ENCODE measurements at places on chromosomes 5 and 9.
A peak's percentile ranks its signal among the peaks of the same experiment; 100 is the strongest.

- DNase-seq = no peak
Measured at GRCh38 chr5:131381777-131382176, 117.9 kb downstream of the CDC42SE2 start.

GRCh38 chr9:136372561-136373299 lies 739 bp downstream of the CARD9 start:
- DNase-seq = no peak

- DNase-seq = no peak
Measured at GRCh38 chr9:101478444-101478843, 42.9 kb upstream of the ALDOB start.

DNA sequence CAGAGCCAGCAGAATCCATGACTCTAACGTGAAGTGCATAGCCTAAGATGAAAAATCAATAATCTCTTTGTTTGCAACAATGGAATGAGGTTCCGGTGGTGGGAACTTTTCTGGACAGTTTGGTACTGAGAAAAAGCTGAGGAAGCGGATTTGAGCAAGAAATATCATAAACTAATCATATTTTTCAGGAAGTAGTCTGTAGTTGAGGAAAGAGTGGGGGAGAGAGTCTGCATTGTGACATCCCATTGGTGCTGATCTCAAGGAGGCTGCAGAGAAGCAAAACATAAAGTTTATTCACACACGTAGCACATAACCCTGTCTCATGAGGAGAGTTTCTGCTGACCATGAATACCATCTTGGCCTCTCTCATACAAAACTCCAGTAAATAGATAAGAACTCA lies 15.8 kb upstream of the FCHO2 start:
- no peak for DNase-seq

DNA sequence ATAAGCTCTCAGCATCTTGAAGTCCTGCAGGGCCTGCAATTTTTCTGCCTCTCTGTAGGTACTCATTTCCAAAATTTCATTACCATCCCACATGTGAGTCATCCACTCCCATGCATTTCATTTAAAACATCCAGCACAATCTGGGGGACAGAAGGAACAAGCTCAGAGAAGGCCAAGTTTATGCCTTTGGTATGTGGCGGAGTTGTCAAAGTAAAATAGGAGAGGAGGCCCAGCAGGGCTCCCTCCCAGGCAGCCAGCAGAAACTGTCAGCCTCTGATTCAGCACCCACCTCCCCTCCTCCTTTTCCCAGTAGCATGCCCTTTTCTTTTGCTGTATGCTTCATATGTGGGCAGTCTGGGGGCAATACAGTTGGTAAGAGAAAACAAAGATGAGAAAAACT lies 126.4 kb upstream of the ZNF366 start:
- no peak for DNase-seq

- DNase-seq = peak; percentile 1
Measured at GRCh38 chr5:67338421-67338820, 141.8 kb upstream of the CD180 start.

GRCh38 chr9:70205366-70206020 lies 53.3 kb upstream of the SMC5 start:
- no peak for DNase-seq

DNA sequence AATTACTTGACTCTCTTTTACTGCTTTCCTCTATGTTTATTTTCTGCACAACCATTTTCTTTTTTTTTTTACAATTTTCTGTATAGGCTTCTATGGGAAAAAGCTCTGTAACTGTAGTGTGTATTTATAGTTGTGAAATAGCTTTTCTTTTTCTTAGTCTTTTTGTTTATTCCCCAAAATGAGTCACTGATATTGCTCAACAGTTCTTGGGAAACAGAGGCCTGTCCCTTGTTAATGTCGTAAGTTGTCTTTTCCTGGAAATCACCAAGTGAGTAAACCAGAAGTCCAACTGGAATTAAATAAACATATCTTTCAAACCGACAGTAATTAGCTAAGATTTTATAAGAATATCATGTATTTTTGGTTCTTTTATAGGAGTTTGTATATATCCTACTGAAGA lies 325.1 kb upstream of the PRR16 start:
- no peak for DNase-seq

GRCh38 chr5:74865804-74866595 lies at the start of gene FAM169A:
TSS of gene FAM169A (minus strand) at chr5:74866387. CDS start at chr5:74841676, 24,711 bp downstream.
- peak; percentile 31 for DNase-seq

DNA sequence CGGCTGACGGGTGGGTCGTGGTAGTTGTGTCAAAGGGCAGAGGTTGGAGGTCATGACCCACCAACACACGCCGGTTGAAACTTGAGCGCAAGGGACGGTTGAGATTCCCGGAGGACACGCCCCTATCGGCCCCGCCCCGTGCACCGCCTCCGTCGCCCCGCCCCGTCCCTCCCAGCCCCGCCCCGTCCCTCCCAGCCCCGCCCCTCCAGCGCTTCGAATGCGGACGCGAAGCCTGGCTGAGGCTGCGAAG lies 226 bp upstream of the RANBP17 start:
- DNase-seq = no peak

DNA sequence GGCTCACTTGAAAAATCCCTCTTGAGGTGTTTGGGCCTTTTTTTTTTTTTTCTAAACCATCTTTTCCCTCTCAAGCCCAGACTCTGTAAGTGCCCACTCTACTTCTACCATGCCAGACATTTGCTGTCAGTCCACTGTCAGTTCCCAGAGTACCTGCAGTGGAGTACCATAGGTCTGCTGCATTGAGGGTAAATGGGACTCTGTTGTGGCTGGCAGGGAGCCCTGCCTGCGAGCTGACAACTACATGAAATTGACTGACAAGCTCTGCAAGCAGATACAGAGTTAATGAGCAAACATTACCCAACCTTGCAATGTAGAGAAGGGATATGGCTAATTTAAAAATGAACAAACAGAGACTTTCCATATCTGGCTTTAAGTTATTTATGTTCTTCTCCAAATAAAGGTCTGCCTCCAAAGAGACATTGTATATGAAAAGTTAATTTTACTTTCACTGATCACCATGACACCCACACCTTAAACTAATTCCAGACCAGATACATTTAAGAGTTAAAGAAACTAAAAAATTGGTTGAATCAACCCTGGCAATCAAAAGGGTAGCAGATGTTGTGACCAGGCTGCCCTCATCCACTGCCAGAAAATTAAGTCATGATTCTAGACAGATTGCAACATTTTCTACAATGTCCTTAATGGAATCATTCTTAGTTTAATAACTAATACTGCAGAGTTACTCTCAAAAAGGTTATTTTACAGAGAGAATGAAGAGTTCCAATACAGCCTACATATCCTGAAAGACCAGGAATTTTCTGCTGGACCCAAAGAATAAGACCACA lies 100.4 kb upstream of the PAM start:
- no peak for DNase-seq

- no peak for DNase-seq
Measured at GRCh38 chr9:98807070-98807813, at the start of gene GALNT12. TSS of gene GALNT12 (plus strand) at chr9:98807670. CDS start at chr9:98807699, 29 bp downstream.

- DNase-seq = no peak
Measured at GRCh38 chr9:93177676-93178075, 6.3 kb upstream of the WNK2 start.

DNA sequence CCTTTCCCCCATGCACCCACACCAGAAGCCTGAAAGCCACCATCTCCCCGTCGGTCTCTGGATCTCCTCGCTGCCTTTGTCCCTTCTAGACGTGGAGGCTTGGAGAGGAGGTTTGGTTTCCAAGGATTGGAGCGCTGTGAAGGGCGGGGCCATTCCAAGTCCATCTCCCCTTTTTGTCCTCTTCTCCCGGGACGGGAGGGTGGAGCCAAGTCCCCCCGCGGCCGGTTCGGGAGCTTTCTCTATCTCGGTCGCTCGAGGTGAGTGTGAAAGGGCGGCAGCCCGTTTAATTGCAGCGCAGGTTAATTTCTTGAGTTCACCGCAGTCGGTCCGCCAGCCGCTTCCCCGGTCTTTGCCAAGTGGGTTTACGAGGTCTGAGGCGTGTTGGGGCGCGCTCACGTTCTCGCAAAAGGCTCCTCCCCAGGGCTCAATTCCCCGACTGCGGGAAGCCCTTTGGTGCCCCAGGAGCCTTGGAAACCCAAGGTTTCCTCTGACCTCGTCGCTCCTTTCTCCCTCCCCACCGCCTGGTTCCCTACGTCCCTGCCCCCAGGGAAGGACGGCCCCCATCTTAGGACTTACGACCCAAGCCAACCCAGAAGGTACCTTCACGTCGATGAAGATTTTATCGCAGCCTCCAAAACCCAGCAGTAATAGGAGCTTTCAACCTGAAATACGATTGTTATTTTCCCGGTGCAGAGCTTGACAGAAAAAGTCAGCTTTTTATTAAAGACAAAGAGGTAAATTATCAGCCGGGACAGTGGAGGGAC lies 2.8 kb upstream of the ZNF462 start:
- DNase-seq = peak; percentile 53

- DNase-seq = no peak
Measured at GRCh38 chr9:121302341-121302740, 34.4 kb downstream of the GSN start.

DNA sequence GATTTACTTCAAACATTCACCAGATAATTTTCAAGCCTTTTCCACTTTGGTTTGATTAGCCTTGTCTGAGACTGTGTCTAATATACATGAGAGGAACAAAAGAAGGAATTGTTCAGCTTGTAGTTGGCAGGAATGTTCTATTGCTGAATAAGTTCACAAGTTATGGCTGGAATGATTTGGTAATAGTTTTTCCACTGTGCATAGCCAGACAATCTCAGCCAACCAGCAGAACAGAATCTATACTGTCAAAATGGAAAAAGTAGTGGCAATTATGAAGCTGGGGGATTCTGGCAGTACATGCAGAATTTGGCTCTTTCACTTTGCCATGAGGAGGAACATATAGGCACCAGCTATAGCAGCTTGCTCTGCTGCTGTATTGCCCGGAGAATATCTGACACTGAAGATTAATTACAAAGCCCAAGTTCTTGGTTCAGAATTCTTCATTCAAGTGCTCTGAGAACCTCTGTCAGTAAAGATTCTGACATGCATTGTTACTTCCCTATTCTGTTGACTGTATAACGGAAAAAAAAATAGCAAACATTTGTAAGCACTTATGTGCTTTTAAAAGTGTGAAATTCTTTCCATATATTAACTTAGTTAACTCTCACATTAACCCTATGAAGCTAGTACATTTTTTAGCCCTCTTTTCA lies 150.6 kb downstream of the PRR16 start:
- no peak for DNase-seq

DNA sequence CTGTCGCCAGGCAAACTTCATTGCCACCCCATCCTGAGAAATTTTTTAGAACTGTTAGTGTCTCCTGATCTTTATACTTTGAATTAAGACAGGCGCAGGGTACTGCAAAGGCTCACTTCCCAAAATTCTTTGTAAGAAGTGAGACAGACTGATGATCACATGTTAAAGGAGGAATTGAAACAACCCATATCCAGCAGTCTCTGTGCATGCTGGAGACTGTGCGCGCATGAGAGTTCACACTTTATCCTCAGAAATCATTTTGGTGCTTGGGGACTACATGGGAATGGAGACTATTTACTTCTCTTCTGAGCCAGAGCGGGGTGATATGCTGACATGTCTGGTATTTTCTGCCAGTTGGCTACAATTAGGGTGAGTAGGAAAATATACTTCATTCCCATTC lies 91.2 kb downstream of the ZNF474 start:
- no peak for DNase-seq

DNA sequence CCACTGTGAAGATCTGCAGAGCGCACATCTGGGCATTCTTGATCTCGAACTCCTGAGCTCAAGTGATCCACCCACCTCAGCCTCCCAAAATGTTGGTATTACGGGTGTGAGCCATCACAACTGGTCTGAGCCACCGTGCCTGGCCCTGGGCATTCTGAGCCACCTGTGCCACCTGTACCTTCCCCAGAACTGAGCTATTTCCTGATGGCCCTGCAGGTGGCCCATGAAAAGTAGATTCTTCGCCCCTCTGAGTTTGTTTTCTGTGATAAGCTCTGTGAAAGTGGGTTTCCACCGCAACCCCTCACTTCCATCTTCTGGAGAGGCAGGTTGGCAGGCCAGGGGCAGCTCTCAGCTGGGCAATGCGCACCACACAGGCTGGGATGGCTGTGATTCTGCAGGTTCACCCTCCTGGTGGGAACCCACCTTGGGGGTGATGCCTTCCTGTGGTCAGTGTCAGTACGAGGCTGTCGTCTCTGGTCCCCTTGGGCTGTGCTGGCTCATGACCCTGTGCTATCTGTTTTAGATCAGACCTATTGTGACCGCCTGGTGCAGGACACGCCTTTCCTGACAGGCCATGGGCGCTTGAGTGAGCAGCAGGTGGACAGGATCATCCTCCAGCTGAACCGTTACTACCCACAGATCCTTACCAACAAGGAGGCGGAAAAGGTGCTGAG lies 11.3 kb downstream of the CARD19 start:
- DNase-seq = no peak

DNA sequence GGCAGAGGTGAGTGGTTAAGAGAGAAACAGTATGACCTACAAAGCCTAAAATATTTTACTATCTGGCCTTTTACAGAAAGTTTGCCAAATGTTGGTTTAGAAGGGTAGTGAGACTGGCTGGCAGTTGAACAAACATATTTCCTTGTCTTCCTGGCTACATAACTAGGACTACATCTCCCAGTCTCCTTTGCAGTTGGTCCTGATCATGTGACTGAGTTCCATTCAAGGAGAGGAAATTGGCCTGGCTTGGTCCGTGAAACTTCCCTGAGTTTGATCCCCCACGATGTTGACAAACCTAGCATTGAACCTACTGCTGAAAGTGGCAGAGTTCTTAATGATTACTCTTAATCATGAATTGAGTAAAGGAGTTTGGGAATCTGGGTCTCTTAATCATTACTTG lies 280.8 kb downstream of the SLIT3 start:
- DNase-seq = peak; percentile 32

- DNase-seq = no peak
Measured at GRCh38 chr9:121901616-121902015, 191.5 kb downstream of the TTLL11 start.

DNA sequence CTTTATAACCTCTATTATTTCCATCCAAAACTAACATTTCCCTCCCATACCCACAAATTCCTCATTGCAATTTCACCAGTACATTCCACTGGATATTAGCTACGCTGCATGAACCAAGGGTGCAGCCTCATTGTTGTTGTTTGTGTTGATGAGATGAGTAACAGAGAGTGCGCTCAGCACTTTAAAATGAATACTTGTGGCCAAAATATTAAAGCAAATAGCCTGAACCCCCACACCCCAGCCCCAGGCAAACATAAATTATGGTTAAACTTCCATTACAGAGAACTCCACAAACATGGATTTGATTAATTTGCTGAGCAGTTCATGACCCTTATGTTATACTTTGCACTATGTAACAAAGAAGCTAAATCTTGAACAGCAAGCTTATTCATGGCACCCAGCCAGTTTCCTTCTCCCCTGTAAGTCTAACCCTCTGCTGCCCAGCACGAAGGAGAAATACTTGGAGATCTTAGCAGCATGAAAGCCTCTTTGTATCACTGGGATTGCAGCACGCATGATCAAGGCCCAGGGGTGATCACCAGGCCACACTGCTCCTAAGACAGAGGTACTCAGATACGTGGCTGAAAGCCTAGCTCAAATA lies 205.0 kb downstream of the DOCK8 start:
- no peak for DNase-seq

DNA sequence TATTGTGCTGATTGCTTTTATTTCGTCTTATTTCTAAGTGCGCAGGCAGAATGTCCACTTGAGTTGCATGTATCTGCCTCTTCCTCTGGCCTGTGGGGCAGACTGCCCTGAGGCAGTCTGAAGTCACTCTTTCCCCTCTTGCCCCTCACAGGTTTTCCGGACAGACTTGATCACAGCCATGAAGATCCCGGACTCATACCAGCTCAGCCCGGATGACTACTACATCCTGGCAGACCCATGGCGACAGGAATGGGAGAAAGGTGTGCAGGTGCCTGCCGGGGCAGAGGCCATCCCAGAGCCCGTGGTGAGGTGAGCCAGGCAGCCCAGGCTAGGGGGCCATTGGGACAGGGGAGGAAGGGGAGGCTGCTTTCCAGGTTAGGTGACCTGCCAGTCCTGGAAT lies 26.4 kb downstream of the JADE2 start:
- DNase-seq = no peak

All from NCI-H526 (cell line).